ENCODE measurements at places on chromosomes 2 and 18.
A peak's percentile ranks its signal among the peaks of the same experiment; 100 is the strongest.

DNA sequence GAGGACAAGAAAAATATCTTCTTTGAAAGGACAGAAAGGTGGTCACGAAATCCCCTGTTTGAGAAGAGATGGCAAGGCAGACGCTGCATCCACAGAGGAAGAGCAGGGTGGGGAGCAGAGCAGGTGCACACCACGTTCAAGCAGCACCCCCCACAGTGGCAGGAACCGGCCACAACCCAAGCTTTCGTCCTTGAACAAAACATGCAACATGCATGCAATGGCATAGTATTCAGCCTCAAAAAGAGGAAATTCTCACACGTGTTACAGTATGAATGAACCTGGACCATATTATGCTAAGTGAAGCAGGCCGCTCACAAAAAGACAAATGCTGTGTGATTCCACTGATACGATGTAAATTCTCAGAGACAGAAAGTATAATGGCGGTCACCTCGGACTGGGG, 51.4 kb downstream of the CMPK2 start:
- H3K27me3 ChIP-seq: no peaks in the 10 kb centered on the region
- no peak for DNase-seq
- H3K4me1 ChIP-seq: no peaks in the 10 kb centered on the region
- H3K27ac ChIP-seq: no peak overlapping the region

DNA sequence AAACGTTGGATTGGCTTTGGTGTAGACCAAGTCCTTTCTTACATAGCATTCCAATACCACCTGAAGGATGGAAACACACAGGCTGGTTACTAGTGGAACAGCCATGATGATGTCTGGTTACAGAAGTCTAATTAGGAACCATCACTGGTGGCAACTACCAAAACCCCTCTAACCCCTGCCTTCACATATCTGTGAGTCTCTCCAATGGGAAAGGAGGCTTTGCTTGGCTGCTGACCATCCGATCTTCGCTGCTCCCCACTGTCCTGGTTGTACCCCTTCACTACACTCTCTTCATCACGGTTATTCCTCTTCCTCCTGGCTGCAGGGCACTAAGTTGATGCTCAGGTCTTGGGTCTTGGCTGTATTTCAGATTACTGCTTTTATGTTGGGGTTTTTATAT, 97.7 kb downstream of the SPRED2 start:
- H3K27me3 ChIP-seq: no peaks in the 10 kb centered on the region
- no peaks in the 10 kb centered on the region for H3K4me1 ChIP-seq
- no peak for DNase-seq
- H3K27ac ChIP-seq: no peak overlapping the region

- H3K4me3 ChIP-seq: no peak overlapping the region
- H3K36me3 ChIP-seq: no peaks in the 10 kb centered on the region
- no peak for DNase-seq
- no peak overlapping the region for H3K27ac ChIP-seq
- H3K4me1 ChIP-seq: peaks cover 41% of the 10 kb centered on the region
These were observed 8.6 kb downstream of the ZNF638 start for GRCh38 chr2:71340176-71340575.

DNA sequence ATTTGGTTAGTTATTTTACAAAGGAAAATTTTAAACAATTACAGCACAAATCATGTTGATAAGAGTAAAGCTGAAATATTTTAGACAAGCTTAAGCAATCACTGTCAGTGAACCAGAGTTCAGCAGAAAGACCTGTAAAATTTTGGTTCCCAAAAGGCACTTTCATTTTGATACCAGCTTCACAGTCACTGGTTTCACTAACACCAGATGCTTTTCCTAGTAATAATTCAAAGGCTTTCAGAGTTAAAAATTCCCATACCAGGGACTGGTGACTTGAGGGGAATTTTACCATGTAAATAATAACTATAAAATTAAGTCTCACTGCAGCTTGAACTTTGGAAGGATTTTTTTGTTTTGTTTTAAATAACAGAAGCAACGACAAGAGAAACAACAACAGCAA, 102.3 kb upstream of the CD302 start:
- H3K27me3 ChIP-seq: no peaks in the 10 kb centered on the region
- no peak overlapping the region for H3K4me3 ChIP-seq
- no peak for DNase-seq
- no peaks in the 10 kb centered on the region for H3K36me3 ChIP-seq
- no peaks in the 10 kb centered on the region for H3K4me1 ChIP-seq
- H3K27ac ChIP-seq: no peak overlapping the region

DNA sequence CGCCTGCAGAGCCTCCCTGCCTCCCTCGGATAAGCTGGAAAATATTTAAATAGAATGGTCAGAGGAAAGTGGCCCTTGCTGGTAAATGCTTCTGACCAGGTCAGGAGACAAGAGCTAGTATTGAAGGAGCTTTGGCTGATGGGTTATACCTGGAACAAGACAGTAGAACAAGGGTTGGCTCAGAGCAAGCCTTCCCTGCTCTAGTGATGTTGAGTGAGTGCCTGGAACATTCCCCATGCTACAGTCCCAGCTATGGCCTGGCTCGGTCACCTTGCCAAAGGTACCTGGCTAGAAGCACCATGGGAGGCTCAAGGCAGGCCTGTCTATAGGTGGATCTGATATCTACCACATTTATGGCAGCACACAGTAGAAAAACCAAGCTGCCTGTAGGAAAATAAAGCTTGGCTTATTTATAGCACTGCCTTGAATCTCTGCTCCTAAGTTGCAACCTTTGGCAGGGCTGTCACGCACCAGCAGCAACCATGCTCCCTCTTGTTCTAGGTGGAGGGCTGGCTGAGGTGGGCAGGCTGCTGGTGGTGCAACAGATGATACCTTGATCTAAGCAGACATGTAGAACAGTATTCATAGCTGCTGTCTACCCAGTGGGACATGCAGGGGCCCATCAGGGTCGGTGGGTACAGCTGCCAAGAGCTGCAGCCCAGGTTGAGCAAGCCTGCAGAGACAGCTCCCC, 66.7 kb upstream of the BCL2L11 start:
- DNase-seq: no peak
- no peaks in the 10 kb centered on the region for H3K36me3 ChIP-seq
- H3K27me3 ChIP-seq: no peaks in the 10 kb centered on the region
- no peaks in the 10 kb centered on the region for H3K4me1 ChIP-seq
- H3K27ac ChIP-seq: no peak overlapping the region
- H3K4me3 ChIP-seq: no peak overlapping the region

- H3K27me3 ChIP-seq: no peaks in the 10 kb centered on the region
- no peaks in the 10 kb centered on the region for H3K4me1 ChIP-seq
- no peak for DNase-seq
- no peak overlapping the region for H3K27ac ChIP-seq
- H3K4me3 ChIP-seq: no peak overlapping the region
These were observed 361.5 kb downstream of the GALNT13 start for GRCh38 chr2:154233231-154233630.

DNA sequence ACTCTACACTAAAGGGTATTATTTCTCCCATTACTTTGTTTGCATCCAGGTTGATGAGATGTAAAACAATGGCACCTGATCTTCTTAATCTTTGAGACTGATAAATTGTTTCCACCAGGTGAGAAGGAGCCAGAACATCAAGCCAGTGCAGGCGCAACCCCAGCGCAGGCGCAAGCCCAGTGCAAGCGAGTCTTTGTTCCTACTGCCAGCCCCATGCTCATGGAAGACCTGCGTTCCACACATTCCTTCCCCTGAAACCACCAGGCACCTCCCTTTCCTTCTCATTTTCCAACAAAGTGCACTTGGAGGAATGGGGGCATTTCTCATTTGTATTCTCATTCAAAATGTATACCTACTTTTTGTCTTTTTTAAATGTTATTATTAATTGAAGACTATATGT, 188.7 kb upstream of the SMAD2 start:
- H3K4me1 ChIP-seq: no peaks in the 10 kb centered on the region
- H3K27me3 ChIP-seq: no peaks in the 10 kb centered on the region
- DNase-seq: no peak
- H3K36me3 ChIP-seq: no peaks in the 10 kb centered on the region
- no peak overlapping the region for H3K4me3 ChIP-seq

- H3K4me3 ChIP-seq: peak overlapping the region; percentile 86
- no peaks in the 10 kb centered on the region for H3K27me3 ChIP-seq
These were observed 634 bp downstream of the MTIF2 start for GRCh38 chr2:55268288-55268906.

- H3K36me3 ChIP-seq: no peaks in the 10 kb centered on the region
- DNase-seq: no peak
- H3K27ac ChIP-seq: no peak overlapping the region
These were observed 25.9 kb downstream of the KCMF1 start for GRCh38 chr2:84996909-84997308.

GRCh38 chr2:212970132-212970531, 181.3 kb downstream of the IKZF2 start:
- no peak overlapping the region for H3K27ac ChIP-seq
- DNase-seq: no peak
- H3K27me3 ChIP-seq: no peaks in the 10 kb centered on the region
- no peaks in the 10 kb centered on the region for H3K36me3 ChIP-seq
- H3K4me1 ChIP-seq: no peaks in the 10 kb centered on the region

DNA sequence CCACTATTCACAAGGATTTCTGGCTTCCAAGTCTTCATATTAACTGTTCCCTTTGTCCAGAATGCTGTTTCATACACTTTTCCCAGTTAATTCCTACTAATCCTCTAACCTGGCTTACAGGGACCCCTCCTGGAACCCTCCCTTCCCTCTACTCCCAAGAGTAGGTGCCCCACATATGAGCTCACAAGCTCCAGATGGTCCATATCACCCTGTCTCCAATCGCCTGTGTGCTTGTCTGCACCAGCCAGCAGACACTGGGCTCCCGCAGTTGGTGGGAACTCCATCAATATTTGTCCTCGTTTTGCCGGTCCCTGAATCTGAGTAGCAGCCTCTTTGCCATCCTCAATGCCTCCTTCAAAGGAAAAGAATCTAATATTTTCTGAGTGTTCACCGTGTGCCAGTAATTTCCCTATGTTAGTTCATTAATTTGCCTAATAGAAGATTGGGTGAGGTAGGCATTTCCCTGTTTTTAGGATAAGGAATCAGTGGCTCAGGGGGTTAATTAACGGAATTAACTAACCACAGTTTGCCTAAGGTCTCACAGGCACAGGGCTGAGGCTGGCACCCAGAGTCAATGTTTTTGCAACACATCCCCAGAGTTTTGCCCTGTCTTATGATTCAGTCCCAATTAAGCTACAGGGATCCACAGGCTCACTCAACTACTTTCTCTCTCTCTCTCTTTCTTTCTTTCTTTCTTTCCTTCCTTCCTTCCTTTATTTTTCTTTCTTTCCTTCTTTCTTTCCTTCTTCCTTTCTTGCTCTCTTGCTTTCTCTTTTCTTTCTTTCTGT, 141.6 kb upstream of the CYP1B1 start:
- no peaks in the 10 kb centered on the region for H3K4me1 ChIP-seq
- H3K4me3 ChIP-seq: no peak overlapping the region
- no peak overlapping the region for H3K27ac ChIP-seq
- H3K27me3 ChIP-seq: no peaks in the 10 kb centered on the region

- H3K4me3 ChIP-seq: no peak overlapping the region
- H3K4me1 ChIP-seq: no peaks in the 10 kb centered on the region
- no peak overlapping the region for H3K27ac ChIP-seq
- no peaks in the 10 kb centered on the region for H3K27me3 ChIP-seq
These were observed 214.0 kb upstream of the NT5C1B start for GRCh38 chr2:18803141-18803939.

DNA sequence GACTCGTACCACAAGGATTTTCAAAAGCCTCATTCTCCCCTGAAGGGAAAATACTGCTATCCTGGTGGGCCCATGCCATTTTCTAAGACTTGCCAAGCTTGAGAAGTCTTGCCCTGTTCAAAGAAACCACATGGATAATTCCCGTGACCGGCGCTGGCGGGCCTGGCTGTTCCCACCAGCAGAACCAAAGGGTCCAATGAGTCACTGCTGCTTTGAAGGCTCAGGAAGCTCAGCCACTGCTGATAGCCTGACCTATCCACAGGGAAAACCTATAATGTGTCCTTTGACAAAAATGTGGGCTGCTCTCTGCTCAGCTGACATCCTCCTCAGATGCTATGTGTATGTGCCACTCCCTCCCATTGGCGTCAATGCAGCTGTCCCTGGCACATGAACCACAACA, 137.9 kb upstream of the RAB12 start:
- H3K4me3 ChIP-seq: no peak overlapping the region
- no peak for DNase-seq
- no peak overlapping the region for H3K27ac ChIP-seq
- no peaks in the 10 kb centered on the region for H3K4me1 ChIP-seq
- no peaks in the 10 kb centered on the region for H3K27me3 ChIP-seq

DNA sequence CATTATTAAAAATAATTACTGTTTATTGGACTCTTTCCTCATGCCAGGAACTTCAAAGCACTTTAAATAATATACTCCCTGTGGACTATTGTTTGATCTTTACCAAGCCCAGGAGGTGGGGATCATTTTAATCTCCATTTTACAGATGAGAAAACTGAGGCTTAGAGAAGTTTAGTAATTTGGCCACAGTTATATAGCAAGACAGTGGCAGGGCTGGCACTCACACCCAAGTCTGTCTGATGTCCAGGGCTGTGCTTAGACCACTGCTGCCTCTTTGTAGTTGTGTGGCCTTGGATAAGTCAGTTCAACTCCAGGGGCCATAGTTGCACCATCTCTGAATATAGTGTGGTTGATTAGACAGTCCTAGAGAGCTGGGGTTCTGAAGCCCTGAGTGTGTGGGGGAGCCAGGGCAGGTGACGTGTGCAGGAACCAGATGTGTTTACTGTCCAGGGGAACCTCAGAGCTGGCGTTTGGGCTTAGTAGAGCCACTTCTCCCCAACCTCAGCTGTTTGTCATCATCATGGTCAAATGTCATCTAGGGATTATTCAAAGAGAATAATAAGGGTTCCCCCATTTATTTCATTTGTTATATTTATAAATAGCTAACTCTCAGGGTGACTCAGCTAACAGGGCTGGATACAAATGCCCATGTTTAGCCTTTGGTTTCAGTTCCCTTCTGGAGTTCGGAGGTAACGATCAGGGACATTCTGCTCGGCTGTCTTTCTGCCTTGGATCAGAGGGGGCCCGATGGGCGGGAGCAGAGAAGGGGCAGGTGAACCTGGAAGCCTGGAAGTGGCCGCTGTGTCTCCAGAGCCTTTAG, 68.0 kb downstream of the BOLA3 start:
- H3K36me3 ChIP-seq: peaks cover 22% of the 10 kb centered on the region
- peak overlapping the region; percentile 11 for H3K4me3 ChIP-seq
- no peak overlapping the region for H3K27ac ChIP-seq
- DNase-seq: no peak

Data from upper lobe of right lung (tissue), 1 donor.